ENCODE measurements at places on chromosomes 1 and 21.

GRCh38 chr1:89147678-89148658 is 22.1 kb upstream of the GBP2 start:
- DNase-seq: no peak

DNA sequence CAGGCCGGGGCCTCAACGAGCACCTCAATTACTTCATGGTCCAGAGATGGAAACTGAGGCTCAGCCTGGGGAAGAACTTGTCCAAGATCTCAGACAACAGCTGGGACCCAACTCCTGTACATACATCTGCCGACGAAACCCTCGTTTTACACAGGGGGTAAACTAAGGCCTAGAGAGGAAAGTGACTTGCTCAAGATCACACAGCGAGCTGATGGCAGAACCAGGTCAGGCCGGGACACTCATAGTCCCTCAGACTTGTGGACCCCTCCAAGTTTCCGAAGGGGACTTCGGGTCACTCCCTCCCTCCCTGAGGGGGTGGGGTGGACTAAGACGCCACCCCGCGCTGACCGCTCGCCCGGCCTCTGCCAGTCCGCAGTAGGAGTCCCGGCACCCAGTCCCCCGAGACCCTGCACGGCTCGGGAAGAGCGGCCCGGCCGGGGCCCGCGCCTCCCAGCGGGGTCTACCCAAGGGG is 430 bp downstream of the WASF2 start:
- peak; percentile 35 for DNase-seq

- DNase-seq: no peak
Observed at GRCh38 chr1:24190983-24191461, 3.9 kb upstream of the IFNLR1 start.

DNA sequence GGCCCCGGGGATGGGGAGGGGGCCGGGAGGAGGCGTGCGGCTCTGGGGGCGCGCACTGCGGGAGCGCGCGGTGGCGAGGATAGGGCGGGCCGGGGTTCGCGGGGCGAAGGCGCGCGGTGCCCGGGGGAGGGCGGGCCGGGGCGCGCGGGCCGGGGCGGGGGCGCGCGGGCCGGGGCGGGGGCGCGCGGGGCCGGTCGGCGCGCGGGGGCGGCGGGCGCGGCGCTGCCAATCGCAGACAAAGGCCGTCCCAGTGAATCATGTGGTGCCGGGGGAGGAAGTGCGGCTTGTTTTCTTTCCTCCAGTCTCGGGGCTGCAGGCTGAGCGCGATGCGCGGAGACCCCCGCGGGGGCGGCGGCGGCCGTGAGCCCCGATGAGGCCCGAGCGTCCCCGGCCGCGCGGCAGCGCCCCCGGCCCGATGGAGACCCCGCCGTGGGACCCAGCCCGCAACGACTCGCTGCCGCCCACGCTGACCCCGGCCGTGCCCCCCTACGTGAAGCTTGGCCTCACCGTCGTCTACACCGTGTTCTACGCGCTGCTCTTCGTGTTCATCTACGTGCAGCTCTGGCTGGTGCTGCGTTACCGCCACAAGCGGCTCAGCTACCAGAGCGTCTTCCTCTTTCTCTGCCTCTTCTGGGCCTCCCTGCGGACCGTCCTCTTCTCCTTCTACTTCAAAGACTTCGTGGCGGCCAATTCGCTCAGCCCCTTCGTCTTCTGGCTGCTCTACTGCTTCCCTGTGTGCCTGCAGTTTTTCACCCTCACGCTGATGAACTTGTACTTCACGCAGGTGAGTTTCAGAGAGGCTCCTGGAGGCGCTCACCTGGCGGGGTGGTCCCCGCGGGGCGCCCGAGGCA is at the start of gene GPR137B:
GPR137B (plus strand) TSS at position 287 of the 851 bp plus-strand sequence; CDS start at position 371, 84 bp downstream.
- no peak for DNase-seq

DNA sequence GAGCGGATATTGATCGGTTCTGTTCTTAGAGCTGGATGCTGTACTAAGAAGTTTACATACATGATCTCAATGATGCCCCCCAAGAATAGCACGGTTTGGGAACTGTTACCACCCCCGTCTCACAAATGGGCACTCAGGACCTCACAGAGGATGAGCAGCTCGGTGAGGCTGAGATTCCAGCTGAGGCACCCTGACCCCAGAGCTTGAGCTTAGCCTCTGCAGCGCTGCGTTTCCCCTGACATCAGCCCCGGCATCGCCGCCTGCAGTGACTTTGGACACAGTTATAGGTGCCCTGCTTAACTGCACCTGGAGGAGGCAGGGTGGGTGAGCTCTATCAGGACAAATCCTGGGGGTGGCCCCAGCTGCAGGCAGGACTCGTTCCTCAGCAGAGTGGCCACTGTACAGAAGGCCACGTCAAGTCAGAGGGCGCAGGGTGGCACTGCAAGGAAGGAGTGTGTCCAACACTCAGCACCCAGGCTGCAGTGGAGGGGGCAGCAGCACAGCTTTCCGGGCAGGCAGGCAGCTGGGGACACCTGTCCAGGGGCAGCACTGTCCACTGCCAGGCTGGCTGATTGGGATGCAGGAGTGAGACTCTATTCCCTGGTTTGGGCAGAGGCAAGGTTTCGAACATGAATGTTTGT is 65.8 kb upstream of the ABCG1 start:
- no peak for DNase-seq

- no peak for DNase-seq
Observed at GRCh38 chr1:245512181-245512888, 357.6 kb downstream of the KIF26B start.

GRCh38 chr1:218394989-218395388 is 49.9 kb downstream of the TGFB2 start:
- DNase-seq: no peak

GRCh38 chr1:66383611-66384010 is 150.3 kb upstream of the SGIP1 start:
- no peak for DNase-seq

- DNase-seq: no peak
Observed at GRCh38 chr1:16392740-16393569, 25.9 kb downstream of the SZRD1 start.

GRCh38 chr1:202367271-202367670 is 18.8 kb downstream of the PPP1R12B start:
- no peak for DNase-seq

DNA sequence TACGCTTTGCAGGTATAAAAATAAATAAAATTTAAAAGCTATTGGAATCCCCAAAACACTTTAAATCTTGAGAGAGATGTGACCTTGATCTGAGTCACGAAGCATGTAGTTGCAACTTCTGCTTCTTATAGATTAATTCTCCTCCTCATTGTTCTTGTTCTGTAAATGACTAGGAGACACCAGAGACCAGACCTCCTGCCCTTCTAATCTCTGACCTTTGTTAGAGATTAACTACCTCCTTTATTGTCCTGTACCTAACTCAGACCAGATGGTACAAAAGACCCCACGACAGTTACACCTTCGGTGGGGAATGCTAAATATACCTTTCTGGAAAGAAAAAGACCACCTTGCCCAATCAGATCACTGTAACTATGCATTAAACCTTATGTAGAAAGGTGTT is 76.9 kb upstream of the NEK2 start:
- DNase-seq: no peak

GRCh38 chr1:59014827-59015226 is 231.0 kb upstream of the JUN start:
- no peak for DNase-seq

DNA sequence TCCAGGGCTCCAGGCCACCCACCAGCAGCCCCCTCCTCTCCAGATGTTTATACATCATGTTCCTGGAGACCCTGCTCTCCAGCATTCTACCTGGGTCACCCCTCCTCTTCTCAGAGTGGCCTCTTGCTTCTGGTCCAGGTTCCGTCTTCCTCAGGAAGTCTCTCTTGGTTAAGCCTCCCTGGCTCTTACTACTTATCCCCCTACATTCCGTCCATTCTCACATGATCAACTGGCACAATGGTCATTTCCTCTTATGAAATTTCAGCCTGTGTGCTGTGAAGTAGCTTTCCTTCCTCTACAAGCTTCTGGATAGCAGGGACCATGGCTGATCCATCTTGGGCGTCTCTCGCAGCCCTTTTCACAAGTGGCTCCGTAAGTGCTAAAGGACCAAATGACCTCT is 33.9 kb upstream of the ATP2B4 start:
- no peak for DNase-seq

DNA sequence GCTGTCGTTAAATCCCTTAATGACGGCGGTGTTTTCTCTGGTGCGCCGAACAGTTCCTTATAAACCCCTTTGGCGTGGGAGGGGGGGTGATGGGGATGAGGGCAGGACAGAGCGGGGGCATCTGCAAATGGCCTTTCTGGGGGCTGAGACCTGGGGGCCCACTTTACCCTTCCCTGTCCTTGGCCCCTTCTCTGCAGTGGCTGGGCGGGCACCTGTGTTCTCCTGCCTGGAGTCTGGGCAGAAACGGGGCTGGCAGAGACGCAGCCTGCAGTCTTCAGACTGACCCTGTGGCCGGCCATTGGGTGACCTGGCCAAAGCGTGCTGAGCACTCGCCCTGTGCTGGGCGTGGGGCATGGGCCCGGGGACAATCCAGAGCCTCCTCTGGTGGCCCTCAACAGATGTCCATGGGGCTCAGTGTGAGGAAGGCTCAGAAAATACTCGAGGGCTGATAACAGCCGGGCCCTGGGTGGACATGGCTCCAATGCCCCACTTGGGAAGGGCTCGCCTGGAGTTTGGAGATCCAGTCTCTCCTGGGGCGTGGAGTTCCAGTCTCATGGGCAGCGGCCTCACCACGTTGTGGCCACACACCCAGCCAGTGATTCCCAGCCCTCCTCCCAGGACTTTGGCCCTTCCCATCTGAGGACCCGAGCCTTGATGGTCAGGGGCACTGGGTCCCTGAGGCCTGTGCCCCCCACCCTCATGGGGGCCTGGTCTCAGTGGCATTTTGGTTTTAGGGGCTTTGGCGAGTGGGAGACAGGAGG is 50.8 kb upstream of the ACTRT2 start:
- no peak for DNase-seq

- DNase-seq: no peak
Observed at GRCh38 chr1:226617109-226617508, 68.5 kb downstream of the STUM start.

- no peak for DNase-seq
Observed at GRCh38 chr1:176837708-176838107, 326.8 kb downstream of the ASTN1 start.

DNA sequence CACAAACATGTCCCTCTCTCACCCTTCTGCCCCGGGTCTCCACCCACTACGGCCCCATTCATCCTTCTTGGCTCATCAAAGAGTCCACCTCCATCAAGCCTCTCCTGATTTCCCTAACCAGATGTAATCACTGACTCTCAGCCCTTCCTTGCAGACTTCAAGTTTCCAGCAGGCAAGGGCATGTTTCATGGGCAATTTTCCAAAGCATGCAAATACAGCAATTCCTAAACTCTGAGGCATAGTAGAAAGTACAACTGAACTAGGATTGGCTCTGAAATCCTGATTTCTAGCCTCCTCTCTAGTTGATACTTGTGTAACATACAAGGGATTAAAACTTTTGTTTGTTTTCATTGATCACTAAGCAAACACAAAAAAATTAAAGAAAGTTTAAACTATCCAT is 109.1 kb upstream of the GADD45A start:
- DNase-seq: no peak

- DNase-seq: no peak
Observed at GRCh38 chr1:224500796-224501195, 66.2 kb upstream of the WDR26 start.

DNA sequence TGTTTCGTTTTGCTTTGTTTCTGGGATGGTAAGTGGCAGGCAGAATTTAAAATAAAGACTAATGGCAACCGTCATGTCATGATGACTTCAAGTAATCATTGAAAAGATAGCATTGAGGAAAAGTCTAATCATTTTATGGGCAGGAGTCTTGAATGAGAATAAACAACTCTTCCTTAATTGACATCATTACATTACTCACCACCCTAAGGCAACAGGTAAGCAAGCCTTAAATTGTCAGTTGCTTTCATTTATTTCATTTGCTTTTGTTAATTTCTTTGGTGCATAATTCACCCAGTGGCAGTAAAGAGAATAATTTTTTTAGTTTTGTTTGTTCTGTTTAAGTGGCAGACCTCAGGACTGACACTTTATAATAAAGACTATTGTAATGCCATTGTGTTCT is 669.0 kb downstream of the RWDD3 start:
- no peak for DNase-seq

DNA sequence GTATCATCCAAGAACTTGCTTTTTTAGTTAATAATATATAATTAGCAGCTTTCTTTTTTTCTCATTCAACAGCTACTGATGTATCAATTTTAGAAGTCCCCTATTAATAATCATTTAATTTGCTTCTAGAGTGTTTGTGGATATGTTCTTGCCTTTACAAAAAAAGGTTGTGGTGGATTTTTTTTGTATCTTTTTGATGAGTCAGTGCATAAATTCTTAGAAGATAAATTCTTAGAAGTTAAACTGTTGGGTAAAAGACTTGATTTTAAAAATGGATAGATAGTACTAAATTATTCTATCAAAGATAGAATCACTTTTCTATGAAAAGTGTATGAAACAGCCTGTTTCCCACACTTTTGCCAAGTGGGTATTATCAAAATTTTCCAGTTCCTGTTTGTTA is 11.9 kb downstream of the FGGY start:
- no peak for DNase-seq

GRCh38 chr1:168734946-168735345 is 5.9 kb upstream of the DPT start:
- no peak for DNase-seq

DNA sequence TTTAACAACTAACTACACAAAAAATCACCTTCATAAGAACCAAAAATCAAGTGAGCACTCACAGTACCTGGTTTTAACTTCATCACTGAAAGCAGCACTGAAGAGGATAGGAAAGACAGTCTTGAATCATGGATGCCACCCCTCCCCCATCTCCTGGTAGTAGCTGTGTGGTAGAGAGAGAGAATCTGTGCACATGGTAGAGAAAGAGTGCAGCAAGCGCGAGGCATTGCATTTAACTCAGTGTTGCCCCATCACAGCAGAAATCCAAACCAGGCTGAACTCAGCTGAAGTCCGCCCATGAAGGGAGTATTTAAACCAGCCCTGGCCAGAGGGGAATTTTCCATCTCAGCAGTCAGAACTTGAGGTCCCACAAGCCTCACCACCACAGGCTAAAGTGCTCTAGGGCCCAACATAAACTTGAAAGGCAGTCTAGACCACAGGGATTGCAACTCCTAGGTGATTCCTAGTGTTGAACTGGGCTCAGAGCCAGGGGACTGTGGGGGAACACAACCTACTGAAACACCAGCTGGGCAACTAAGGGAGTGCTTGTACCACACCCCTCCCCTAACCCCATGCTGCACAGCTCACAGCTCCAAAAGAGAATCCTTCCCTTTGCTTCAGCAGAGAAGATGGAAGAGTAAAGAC is 38.4 kb downstream of the VAV3 start:
- DNase-seq: no peak

DNA sequence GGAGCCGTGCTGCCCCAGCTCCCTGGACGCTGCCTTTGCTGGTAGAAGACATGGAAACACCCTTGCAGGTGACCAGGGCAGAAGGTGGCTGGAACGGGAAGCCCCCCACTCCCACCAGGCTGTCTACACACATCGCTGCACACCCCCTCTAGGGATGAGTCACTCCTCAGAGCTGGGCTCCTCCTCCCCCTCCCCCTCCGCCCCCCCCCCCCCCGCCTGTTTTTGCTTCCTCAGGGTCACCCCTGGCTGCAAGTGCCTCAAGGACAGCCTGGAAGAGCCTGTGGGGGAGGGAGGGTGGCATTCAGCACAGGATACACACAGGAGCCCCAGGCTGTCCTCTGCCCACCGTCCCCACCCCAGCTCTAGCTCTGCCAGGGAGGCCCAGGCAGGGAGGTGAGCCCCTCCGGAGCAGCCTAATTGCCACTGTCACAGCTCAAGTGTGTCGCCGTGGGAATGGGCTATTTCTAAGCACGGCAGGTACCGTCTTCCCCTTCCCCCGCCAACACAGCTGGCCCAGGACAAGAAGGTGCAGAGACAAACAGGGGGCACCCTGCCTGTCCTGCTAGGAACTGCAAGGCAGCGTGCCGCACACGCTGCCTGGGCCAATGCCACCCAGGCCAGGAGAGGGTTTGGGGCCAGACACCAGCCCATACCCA is 2.5 kb downstream of the FNDC10 start:
- DNase-seq: no peak
